Glutamatergic neuron (in vitro differentiated cells): ENCODE measurements at places on chromosomes 16 and 17.

DNA sequence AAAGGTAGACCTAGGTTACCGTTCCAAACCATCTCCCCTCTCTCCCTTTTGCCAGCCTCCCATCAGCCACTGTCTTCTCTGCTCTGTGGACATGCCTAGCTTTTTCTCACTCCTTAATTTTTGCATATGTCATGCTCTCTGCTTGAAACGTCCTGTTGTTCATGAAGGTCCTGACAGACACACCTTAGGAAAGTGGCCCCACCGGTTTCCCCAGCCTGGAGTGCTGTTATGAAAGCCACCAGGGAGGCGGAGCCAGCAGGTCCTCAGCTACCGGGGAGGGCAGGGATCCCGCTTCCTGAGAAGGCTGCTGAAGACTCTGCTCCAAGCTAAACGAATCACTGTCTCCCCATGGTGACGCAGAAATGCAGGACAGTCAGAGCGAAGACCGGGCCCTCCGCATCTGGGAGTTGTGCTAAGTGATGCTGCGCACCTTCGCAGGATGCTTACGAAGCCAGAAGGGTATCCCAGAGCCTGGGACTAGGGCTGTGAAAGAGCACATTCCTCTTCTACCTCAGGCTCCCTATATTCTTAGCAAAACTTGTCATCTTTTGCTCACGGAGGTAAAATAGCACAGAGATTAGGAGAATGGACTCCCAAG lies 2.3 kb upstream of the SLC16A11 start:
- peak; percentile 48 for DNase-seq

DNA sequence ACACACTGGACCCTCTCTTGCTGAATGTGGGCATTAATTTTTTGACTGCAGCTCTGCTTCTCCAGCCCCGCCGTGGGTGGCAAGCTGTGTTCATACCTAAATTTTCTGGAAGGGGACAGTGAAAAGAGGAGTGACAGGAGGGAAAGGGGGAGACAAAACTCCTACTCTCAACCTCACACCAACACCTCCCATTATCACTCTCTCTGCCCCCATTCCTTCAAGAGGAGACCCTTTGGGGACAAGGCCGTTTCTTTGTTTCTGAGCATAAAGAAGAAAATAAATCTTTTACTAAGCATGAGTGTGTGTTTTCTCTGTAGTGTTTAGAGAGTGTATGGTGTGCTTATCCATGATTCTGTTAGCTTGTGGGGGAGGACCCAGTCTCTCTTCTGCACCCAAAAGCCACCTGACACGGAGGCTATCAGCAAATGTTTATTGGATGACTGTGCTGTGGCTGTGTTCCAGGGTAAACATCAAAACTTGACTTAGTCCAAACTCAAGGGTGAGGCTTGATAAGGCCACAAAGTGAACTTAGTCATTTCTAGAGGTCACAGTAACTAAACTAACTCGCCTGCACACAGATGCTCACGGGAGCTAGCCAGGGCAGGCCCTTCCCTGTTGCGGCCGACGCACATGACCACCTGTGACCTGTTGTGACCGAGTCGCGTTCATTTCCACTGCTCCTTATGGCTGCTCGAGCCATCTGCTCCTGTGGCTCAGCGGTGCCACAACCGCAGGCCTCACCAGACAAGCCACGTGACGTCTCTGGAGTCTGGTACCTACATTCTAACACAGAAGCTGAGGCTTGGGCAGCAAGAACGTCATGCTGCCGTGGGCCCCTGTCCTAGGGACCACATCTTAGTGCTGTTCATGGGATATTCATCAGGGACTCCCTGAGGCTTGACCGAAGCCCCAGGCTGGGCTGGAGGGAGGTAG lies 9.8 kb upstream of the MED11 start:
- no peak for DNase-seq

DNA sequence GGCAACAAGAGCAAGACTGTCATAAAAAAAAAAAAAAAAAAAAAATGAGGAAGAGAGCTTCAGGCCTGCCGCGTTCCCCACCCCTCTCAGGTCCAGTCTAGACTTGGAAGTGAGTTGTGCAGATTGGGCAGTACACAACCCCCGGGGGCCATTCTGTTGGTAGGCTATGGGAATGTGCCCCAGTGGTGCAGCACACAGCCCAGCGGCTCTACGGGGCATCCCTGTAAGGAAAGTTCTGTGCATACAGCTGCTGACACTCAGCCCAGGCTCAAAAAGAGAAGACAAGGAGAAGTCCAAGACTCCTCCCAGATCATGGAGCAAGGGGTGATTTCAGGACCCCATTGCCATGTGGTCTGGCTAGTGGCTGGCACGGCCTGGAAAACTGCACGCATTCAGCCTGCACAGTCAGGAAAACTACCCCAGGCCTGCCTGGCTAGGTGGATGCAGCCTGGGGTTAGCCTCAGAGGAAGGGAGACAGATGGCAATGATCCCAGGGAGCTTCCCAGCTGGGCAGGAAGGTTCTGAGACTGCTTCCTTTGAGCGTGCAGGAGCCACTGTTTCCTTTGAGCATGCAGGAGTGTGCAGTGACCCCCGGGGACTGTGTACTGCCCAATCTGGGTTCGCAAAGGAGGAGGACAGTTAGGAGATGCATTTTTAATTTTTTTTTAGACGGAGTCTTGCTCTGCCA lies 44.8 kb downstream of the PECAM1 start:
- DNase-seq: no peak

DNA sequence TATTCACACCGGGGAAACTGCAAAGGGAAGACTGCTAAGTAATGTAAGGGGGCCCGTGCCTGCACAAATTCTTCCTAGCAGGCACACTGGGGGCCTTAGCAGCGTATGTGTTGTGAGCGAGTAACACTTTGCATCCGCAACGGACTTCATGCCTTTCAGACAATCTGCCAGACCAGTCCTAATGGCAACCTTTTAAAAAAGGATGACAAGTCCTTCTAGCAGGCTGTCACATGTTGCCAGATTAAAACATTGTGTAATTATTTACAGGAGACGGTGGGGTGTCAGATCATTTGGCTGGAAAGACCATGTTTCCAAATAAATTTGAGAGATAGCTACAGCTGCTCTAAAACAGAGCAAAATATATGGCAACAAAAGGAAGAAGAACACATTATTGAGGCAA lies 46.1 kb downstream of the CPPED1 start:
- DNase-seq: no peak

DNA sequence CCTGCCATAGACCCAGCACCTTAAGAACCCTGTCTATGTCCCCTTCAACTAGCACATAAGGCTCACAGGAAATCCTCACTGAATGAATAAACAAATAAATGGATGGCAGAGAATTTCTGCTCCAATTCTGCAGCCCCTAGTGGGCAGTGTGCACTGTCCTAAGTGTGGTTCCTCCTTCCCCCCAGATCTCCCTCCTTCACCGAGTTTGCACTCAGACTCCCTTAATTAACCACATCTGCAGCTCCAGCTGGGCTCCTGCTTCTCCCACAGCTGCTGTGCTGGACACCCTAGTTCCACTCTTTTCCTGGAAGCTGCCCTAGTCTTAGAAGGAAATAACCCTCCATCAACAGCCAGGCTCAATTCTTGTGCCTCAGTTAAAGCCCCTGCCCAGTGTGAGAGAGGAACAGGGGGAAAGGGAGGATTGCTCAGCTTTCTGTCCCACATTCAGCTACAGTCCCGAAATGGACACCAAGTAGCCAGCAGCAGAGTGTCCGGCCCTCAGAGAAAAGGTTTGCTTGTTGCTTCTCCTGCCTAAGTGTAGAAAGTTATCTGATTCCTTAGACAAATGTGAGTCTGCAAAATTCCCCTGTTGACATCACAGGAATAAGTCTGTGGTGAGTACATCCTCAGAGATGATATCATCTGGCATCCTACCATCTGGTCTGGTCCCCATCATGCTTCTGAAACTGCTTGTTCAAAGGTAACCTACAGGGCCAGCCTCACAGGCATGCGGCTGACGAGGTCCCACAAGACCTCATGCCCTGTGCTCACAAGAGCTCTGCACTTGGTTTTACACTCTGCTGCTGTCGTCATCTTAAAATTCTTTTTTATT lies 12.3 kb downstream of the LRRC3C start:
- no peak for DNase-seq

DNA sequence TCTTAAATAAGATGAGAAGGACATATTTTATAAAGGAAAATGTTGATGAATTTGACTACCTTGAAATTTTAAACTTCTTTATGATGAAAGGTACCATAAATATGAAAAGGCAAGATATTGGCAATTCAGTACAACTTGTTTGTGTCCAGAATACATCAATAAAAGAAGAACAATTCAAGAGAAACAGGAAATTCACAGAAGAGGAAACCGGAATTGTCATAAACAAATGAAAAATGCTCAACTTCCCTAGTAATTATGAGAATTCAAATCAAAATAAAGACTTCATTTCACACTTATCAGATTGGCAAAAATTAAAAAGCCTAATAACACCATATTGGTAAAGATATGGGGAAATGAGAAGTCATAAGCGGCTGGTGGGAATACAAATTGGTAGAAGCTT lies 54.3 kb downstream of the WSB1 start:
- DNase-seq: no peak

GRCh38 chr16:84607694-84608093 lies 10.2 kb downstream of the COTL1 start:
- no peak for DNase-seq

GRCh38 chr17:47935961-47936360 lies 5.4 kb upstream of the PNPO start:
- no peak for DNase-seq

GRCh38 chr16:4972938-4973587 lies 14.9 kb downstream of the SEC14L5 start:
- DNase-seq: peak; percentile 66

DNA sequence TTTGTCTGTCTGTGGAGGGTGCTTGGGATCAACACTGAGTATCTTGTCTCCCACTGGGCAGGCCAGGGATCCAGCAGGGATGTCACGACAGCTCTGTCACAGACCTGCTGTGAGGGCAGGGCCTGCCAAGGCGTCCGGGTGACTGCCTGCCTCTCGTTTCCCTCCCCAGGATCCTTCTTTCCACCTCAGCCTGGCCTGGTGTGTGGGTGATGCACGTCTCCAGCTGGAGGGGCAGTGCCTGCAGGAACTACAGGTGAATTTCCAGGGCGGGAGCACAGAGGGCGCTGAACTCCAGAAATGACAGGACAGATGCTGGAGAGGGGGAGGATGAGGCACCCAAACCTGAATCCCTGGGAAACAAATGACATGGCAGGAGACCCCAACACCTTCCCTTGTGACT lies 6.8 kb upstream of the MMP15 start:
- DNase-seq: peak; percentile 56

GRCh38 chr16:85916141-85916890 lies 17.4 kb downstream of the IRF8 start:
- DNase-seq: no peak

DNA sequence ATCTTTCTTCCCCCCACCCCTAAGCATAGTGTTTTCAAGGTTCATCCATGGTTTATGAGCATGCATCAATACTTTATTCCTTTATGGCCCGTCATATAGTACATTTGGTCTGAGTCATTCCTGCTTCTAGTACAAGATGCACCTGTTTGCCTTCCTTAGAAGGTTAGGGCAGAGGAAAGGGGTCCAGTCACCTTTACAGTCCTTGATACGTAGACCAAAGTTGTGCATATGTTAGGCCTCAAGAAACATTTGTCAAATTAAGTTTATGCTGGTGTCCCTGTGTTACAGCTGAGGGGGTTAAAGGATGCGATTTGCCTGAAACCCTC lies 1.4 kb downstream of the CYB5D2 start:
- no peak for DNase-seq

DNA sequence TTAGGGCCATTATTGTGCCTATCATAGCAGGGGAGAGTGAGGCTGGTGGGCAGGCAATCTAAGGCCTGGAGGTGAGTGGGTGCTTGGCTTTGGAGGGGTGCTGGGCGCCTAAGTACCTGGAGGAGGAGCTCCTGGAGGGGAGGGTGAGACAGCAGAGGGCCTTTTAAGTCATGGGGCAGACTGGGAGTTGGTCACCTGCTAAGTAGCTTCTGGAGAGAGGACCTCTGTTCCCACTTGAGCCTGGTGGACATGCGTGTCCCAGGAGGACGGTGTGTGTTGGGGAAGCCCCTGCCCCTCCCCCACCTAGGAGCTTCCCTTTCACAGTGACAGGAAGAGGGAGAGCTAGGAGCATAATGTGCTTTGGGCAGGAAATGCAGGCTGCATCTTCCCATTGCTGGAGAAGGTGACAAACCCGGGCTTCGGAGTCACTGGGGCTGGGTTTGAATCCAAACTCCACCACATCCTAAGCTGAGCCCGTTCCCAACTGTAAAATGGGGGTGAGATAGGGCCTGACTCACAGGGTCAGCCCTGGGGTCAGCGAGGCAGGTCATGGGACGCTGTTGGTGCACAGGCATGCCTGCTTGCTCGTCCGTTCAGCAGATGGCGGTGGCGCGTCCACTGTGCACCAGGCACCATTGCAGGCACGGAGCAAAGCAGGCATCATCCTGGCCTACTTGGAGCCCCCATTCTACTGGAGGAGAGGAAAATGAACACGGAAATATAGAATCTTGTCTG lies 37.9 kb downstream of the CMIP start:
- DNase-seq: no peak

- no peak for DNase-seq
Measured at GRCh38 chr17:80879723-80880647, 111.7 kb upstream of the CHMP6 start.

DNA sequence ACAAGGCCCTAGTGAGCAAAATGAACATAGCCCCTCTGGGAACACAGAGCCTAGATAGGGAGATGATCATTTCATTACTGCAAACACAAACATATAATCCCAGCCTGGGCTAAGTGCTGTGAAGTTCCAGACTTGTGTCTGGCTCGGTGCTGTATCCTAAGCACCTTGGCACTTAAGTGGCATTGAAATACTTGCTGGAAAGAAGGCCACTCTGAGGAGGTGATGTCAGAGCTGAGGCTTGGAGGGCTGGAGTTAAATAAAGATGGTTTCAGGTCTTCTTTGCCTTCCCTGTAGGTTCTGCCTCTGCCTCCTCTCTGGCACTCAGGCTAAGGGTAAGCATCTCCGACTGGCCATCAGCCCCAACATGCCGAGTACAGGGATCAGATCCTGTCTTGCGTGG lies 2.4 kb upstream of the CACNA1G start:
- DNase-seq: no peak

GRCh38 chr16:16197331-16197730 lies 26.0 kb downstream of the ABCC6 start:
- DNase-seq: no peak

- no peak for DNase-seq
Measured at GRCh38 chr16:5059386-5060072, 6.2 kb downstream of the C16orf89 start.

GRCh38 chr17:44105941-44106340 lies 17.5 kb downstream of the HDAC5 start:
- no peak for DNase-seq

- no peak for DNase-seq
Measured at GRCh38 chr17:78873519-78874340, 29.3 kb downstream of the CEP295NL start.
